ENCODE measurements at places on chromosomes 5 and 9.

GRCh38 chr9:76203373-76203772 lies 190.9 kb downstream of the RFK start:
- DNase-seq, result no peak

DNA sequence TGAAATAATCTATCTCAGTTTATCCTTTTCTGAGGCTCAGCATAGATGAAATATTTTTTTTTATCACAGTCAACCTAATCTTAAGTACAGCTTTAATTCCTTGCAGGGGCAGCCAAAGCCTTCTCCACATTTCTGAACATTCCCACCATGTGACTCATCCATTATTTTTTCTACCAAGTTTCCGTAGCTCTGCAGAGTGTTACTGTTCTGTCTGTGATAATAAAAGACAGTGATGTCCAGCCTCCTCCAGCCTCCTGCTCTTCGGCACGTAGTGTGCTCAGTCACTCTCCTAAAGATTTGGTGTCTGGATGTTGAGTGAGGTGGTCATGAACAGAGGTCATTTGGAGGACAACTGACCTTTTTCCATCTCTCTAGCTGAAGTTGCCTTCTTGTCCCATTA lies 338.1 kb upstream of the ADAMTS16 start:
- no peak for DNase-seq

DNA sequence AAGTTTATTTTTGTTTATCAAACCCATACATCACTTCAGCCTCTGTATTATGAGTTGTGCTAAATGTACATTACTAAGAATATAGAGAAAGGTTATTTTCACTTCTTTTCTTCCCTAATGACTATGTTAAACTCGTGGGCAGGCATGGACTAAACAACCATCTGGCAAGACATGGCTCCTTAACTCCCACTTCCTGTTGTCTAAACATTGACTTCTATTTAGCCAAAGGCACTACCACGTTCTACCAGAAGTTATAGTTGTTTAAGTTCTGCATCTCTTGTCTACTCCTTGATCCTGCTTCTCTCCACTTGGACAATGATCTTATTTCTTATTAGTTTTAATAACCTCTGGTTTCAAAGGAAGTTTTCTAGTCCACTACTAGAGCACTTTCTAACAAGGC lies 136.1 kb downstream of the MACIR start:
- peak; percentile 30 for DNase-seq

GRCh38 chr9:134556531-134557068 lies 85.0 kb upstream of the COL5A1 start:
- no peak for DNase-seq

- peak; percentile 35 for DNase-seq
Measured at GRCh38 chr9:92146610-92147009, 31.4 kb upstream of the SPTLC1 start.

GRCh38 chr9:80550181-80550580 lies 978.4 kb downstream of the TLE4 start:
- DNase-seq, result no peak

DNA sequence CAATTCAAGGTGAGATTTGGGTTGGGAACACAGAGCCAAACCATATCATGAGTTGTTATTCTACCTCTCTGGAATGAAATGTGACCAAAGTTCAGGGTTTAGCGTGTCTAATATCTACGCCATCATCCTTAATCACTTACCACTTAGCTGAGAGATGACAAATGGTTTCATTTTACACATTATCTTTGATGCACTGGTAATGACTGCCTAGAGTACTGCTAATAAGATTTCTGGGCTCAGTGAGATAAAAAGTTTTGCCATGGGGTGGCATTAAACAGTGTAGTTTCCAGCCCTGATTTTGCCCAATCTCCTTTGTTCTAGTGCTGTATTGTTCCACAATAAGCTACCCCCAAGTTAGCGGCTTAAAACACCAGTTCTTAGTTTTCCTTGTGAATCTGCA lies 367.2 kb downstream of the MLLT3 start:
- DNase-seq, result no peak
